ENCODE measurements at places on chromosomes 3 and 15. TPM values are rescaled to one million over a fixed set of nuclear protein-coding genes. Genes with fewer than 3 reads are reported as not detected.

GRCh38 chr15:45111390-45112142, 2.4 kb downstream of the DUOX2 start:
- DNase-seq: no peak

The VEPH1 gene
- 6.9 TPM for total RNA-seq

DNA sequence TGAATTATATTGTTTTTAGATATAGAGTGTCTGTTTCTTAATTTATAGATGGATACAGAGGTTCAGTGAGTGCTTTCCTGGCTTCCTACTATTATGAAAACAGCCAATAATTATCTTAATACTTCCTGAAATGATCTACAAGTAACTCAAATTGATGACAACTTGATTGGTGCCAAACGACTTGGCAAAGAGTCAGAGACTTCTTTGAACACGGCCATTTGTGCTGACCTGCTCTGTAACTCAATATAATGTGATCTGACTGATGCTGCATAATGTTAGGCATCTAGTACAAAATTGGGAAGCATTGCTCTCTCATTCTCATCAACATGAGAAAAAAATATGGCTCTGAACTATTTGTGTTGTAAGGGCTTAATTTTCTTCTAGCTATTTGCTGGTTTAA, 193.9 kb downstream of the DIPK2A start:
- no peak for DNase-seq

The MEGF11 gene
- total RNA-seq: 0.20 TPM

The RTP4 gene
- 0.45 TPM for total RNA-seq

DNA sequence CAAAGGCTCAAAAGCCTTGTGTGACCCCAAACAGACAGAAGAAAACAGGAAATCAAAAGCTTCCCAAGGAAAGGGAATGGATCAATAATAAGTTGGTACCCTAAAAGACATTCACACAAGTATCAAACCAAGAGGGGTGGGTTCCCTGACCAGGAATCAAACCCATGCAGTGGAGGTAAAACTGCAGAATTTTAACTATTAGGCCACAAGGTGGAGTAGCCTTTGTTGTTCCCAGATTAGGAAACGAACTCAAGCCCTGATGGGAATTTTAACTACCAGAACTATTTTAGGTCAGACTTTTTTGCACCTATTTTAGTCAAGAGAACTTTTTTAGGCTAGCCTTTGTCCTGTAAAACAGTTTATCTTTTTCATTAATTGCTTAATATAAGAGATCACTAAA, 31.4 kb downstream of the SETMAR start:
- no peak for DNase-seq

GRCh38 chr3:151093905-151094304, 8.4 kb downstream of the MED12L start:
- no peak for DNase-seq

The GATM gene
- total RNA-seq: 20.6 TPM

- DNase-seq: no peak
Measured at GRCh38 chr3:164417955-164418354, 660.3 kb downstream of the SI start.
